ENCODE measurements at places on chromosomes 5 and 9. TPM values are rescaled to one million over a fixed set of nuclear protein-coding genes. Genes with fewer than 3 reads are reported as not detected.

The TAL2 gene
- total RNA-seq, result not detected

The BTNL8 gene
- total RNA-seq, result not detected

The MTX3 gene
- total RNA-seq, result 15.9 TPM

The MSX2 gene
- 1.8 TPM for total RNA-seq

The NIPAL4 gene
- total RNA-seq, result 2.4 TPM

The RGMB gene
- total RNA-seq, result 189 TPM

The KCNT1 gene
- 0.17 TPM for total RNA-seq

The HINT1 gene
- 251 TPM for total RNA-seq

- H3K27me3 ChIP-seq, result no peaks in the 10 kb centered on the region
- DNase-seq, result no peak
- no peak overlapping the region for H3K4me3 ChIP-seq
- H3K4me1 ChIP-seq, result no peaks in the 10 kb centered on the region
Observed at GRCh38 chr5:6384856-6385255, 6.5 kb upstream of the MED10 start.

DNA sequence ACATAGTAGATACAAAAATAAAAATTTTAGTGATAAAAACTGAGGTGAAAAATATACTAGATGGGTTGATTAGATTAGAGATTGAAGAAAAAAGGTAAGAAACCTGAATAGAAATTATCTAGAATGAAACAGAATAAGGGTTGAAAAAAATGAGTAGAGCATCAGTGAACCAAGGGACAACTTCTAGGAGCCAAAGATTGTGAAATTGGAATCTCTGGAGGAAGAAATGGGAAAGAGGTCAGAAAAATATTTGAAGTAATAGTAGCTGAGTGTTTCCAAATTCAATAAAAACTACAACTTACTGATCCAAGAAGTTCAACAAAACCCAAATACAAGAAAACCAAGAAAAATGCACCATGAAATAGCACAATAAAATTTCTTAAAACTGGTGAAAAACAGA lies 116.6 kb upstream of the STARD4 start:
- no peak overlapping the region for H3K4me3 ChIP-seq
- H3K4me1 ChIP-seq, result no peaks in the 10 kb centered on the region
- DNase-seq, result no peak

DNA sequence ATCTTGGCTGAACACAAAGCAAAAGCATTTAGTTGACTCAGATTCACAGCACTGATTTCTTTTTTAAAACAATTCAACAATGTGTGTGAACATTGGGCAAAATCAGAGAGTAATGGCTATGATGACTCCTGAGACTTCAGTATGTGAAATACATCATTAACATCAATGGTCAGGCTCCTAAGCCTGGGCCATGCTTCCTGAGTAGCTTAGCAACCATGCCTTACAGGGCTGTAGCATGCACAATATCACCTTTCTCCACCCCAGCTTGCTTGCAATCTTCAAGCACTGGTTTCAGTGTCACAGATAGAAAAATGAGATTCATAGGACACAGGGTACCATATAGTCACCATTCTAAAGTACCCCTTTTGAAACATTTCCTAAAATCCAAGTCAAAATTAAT lies 41.3 kb downstream of the MACROH2A1 start:
- no peak overlapping the region for H3K4me3 ChIP-seq
- H3K36me3 ChIP-seq, result peaks cover 28% of the 10 kb centered on the region
- H3K27me3 ChIP-seq, result no peaks in the 10 kb centered on the region

GRCh38 chr5:11110128-11110527 lies 349.1 kb upstream of the DAP start:
- DNase-seq, result no peak
- H3K4me1 ChIP-seq, result no peaks in the 10 kb centered on the region
- H3K27me3 ChIP-seq, result no peaks in the 10 kb centered on the region

DNA sequence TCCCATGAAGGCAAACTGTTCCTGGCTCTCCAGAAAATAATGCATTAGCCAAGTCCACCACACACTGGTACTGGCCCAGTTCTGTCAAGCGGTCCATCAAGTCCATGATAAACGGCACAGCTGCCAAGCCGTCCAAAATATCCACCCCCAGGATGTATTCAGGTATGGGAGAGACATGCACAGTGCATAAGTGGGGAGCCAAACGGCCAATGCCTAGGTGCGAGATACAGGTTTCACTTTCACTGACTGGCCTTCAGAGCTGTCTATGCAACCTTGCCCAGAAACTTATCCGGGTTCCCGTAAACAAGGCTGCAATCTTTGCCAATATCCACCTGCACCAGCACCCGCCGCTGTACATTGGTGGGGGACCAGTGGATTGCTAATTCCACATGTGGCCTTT lies 795.8 kb downstream of the EFNA5 start:
- no peak overlapping the region for H3K27ac ChIP-seq
- DNase-seq, result no peak
- H3K4me1 ChIP-seq, result no peaks in the 10 kb centered on the region
- no peak overlapping the region for H3K4me3 ChIP-seq
- H3K27me3 ChIP-seq, result no peaks in the 10 kb centered on the region

- H3K4me3 ChIP-seq, result no peak overlapping the region
- H3K4me1 ChIP-seq, result peaks cover 21% of the 10 kb centered on the region
- no peak for DNase-seq
- H3K27ac ChIP-seq, result no peak overlapping the region
- no peaks in the 10 kb centered on the region for H3K27me3 ChIP-seq
Observed at GRCh38 chr5:168086104-168086610, 205.3 kb upstream of the WWC1 start.

- H3K4me3 ChIP-seq, result no peak overlapping the region
- H3K36me3 ChIP-seq, result peaks cover 48% of the 10 kb centered on the region
- H3K4me1 ChIP-seq, result no peaks in the 10 kb centered on the region
- DNase-seq, result no peak
Observed at GRCh38 chr9:5122516-5122915, 62.9 kb downstream of the INSL6 start.

DNA sequence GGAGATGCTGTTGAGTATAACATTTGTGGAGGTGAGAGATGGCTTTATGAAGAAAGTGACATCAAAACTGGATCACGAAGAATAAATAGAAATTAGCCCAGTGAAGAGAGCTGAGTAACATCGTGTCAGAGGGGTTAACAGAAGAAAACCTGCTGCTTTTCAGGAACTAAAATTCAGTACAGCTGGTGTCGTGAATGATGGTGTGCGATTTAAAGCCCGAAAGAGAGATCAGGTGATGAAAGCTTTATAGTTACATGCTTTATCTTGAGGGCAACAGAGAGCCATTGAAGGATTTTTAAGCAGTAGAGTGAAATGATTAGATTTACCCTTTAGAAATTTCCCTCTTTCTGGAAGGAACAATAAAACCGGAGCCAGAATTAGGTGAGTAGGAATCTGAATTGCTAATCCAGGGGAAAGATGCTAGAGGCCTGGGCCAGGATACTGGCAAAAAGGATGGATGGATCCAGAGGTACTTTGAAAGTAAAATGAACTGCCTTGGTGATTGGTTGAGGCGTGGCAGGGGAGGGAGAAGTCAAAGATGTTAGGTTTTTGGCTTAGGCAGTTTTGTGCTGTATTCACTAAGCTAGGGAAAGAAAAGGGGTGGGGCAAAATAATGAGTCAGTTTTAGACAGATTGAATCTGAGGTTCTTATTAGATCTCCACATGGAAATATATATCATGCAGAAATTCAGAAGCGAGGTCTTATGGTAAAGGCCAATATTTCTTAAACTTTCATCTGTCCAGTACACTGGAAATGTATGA lies 3.4 kb downstream of the LRRC70 start:
- no peaks in the 10 kb centered on the region for H3K4me1 ChIP-seq
- H3K4me3 ChIP-seq, result no peak overlapping the region
- no peaks in the 10 kb centered on the region for H3K27me3 ChIP-seq
- no peak overlapping the region for H3K27ac ChIP-seq
- H3K36me3 ChIP-seq, result peaks cover 7% of the 10 kb centered on the region

DNA sequence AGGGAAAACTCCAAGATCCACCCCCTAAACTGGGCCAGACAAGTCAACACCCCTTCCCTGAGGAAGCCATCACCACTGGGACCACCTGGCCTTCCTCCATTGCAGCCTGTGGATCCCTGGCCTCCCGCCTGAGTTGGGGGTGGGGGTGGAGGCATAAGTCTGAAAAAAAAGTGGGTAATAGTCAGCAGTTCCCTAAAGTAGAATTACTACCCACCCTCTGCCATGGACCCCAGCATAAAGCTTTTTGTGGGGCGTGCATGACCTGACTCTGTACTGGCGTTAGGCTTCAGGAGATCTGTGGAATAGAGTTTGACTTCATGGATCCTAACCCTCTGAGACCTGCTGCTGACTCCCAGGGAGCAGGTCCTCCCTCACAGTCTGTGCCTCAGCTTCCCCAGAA lies 2.0 kb upstream of the CXXC5 start:
- no peak overlapping the region for H3K27ac ChIP-seq
- H3K27me3 ChIP-seq, result no peaks in the 10 kb centered on the region
- H3K4me1 ChIP-seq, result peaks cover 41% of the 10 kb centered on the region
- DNase-seq, result no peak

DNA sequence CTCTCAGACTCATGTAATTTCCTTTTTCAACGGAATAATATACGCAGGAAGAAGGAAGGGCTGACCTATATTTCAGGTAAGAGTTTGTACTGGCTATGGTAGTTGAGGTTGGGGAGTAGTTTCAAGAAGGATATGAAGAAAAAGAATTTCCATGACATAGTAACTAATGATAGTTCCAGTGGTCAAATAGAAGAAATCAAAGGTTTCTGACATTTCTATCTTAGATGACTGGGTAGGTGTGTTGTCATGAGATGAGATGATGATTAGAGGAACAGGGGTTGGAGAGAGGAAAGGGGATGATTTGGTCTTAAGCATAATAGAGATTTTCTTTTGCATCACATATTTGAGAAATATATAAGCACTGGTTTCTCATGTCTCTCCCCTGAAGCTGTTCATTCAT lies 166.0 kb downstream of the SPATA31D1 start:
- H3K4me3 ChIP-seq, result no peak overlapping the region
- no peaks in the 10 kb centered on the region for H3K36me3 ChIP-seq
- H3K4me1 ChIP-seq, result no peaks in the 10 kb centered on the region

GRCh38 chr9:124030969-124031451 lies 19.4 kb downstream of the LHX2 start:
- H3K4me1 ChIP-seq, result no peaks in the 10 kb centered on the region
- no peak overlapping the region for H3K27ac ChIP-seq
- no peak overlapping the region for H3K4me3 ChIP-seq
- H3K27me3 ChIP-seq, result no peaks in the 10 kb centered on the region
- H3K36me3 ChIP-seq, result no peaks in the 10 kb centered on the region

- no peaks in the 10 kb centered on the region for H3K4me1 ChIP-seq
- H3K27me3 ChIP-seq, result no peaks in the 10 kb centered on the region
- H3K36me3 ChIP-seq, result no peaks in the 10 kb centered on the region
- no peak overlapping the region for H3K4me3 ChIP-seq
- H3K27ac ChIP-seq, result no peak overlapping the region
- DNase-seq, result no peak
Observed at GRCh38 chr9:68626526-68626925, 78.5 kb upstream of the PIP5K1B start.

GRCh38 chr5:137220523-137220927 lies 278.6 kb downstream of the SPOCK1 start:
- no peak overlapping the region for H3K27ac ChIP-seq
- no peaks in the 10 kb centered on the region for H3K36me3 ChIP-seq
- H3K4me1 ChIP-seq, result peaks cover 8% of the 10 kb centered on the region
- no peak for DNase-seq
- H3K27me3 ChIP-seq, result no peaks in the 10 kb centered on the region
- no peak overlapping the region for H3K4me3 ChIP-seq

DNA sequence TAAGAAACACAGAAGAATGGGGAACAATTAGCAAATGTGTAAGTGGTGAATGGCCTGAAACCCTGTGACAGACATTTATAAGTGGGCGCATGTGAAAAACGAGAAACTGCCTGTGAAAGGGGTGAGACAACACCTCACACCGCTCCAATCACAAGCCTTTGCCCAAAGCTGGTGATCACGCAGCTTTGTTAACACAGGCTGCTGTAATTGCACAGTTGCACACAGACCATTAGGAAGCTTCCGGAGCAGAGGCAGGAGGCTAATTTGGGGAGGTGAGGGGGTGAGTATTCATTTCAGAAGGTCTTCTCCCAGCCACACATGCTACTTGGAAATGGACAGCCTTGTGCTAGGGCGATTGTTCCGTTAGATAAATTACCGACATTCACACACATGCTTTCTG lies 294.0 kb downstream of the MED10 start:
- no peak overlapping the region for H3K27ac ChIP-seq
- no peaks in the 10 kb centered on the region for H3K27me3 ChIP-seq
- H3K36me3 ChIP-seq, result no peaks in the 10 kb centered on the region
- no peak overlapping the region for H3K4me3 ChIP-seq

DNA sequence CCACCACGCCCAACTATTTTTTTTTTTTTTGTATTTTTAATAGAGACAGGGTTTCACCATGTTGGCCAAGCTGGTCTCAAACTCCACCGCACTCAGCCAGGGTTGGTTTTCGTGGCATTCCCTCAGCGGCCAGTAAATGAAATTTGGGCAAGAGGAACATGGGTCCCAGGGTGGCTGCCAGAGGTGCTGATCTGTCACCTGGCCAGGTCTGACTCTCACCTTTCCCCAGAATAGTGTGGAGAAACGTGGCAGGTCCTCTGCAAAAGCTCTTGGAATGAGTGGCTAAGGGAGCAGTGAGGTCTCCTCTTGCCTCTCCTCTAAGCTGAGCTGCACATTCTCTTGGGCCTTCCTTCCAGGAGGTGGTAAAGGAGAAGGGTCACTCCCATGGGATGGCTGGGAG lies 170.1 kb downstream of the IRX2 start:
- no peak overlapping the region for H3K4me3 ChIP-seq
- no peaks in the 10 kb centered on the region for H3K4me1 ChIP-seq
- DNase-seq, result peak; percentile 79
- H3K27me3 ChIP-seq, result no peaks in the 10 kb centered on the region
- no peaks in the 10 kb centered on the region for H3K36me3 ChIP-seq
- H3K27ac ChIP-seq, result no peak overlapping the region

DNA sequence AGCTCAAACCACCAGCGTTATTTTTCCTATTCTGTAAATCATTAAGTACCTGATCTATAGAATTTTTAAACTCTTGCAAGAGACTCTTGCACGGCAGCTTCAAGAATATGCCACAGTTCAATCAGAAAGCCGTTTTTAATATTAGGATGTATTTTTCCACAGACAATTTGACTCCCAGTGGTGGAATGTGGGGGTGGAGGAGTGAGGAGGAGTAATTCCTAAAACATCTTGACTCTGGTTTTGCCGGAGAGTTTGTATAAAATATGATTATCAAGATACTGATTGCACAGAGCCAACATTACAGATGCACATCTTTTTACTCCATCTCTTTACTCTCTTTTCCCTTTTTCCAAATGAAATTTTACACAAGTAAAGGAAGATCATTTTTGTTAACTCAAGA lies 288.3 kb downstream of the ENC1 start:
- H3K4me3 ChIP-seq, result no peak overlapping the region
- no peak for DNase-seq
- H3K4me1 ChIP-seq, result no peaks in the 10 kb centered on the region
- H3K27ac ChIP-seq, result no peak overlapping the region

Measured in esophagus muscularis mucosa (tissue), 4 donors.